ENCODE measurements at places on chromosomes 7 and 10. TPM values are rescaled to one million over a fixed set of nuclear protein-coding genes. Genes with fewer than 3 reads are reported as not detected.

- no peak for DNase-seq
Measured at GRCh38 chr7:128755819-128756476, 16.8 kb downstream of the CALU start.

- DNase-seq, result no peak
Measured at GRCh38 chr7:53600296-53600695, 564.9 kb downstream of the POM121L12 start.

DNA sequence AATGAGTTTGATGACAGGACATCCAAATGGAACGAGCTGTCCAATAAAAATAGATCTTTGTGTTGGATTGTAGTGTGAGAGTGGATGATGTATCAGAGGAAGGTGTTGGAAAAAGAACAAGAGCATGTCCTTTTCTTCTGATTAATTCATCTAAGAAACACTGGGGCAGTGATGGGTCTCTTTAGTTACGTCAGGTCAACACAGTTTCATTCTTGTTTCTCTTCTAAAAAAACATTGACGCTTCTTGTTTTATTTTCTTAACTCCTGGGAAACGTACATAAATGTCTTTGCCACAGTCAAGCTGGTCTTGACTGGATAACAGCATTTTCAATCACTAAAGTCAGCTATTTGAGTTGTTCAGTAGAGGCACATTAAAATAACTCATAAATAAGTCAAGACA is 67.0 kb downstream of the PPP1R9A start:
- DNase-seq, result no peak

- no peak for DNase-seq
Measured at GRCh38 chr7:123792547-123792946, 43.7 kb upstream of the WASL start.

DNA sequence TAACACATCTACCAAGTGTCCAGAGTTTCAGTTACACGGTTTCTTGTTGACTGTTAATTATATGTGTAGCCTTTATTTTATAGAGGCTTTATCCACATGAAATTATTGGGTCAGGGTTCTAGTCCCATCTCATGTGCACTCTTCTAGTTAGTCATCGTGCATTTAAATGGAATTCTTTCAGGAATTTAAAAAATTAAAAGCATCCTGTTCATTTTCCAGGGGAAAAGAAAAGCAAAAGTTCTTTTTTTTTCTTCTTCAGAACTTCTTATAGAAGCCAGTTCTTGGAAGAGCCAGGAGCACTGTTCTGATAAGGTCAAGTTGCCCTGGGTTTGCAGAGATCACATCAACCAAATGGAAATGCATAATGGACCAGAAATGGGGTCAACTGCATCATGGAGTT is 324.7 kb downstream of the INHBA start:
- DNase-seq, result no peak

DNA sequence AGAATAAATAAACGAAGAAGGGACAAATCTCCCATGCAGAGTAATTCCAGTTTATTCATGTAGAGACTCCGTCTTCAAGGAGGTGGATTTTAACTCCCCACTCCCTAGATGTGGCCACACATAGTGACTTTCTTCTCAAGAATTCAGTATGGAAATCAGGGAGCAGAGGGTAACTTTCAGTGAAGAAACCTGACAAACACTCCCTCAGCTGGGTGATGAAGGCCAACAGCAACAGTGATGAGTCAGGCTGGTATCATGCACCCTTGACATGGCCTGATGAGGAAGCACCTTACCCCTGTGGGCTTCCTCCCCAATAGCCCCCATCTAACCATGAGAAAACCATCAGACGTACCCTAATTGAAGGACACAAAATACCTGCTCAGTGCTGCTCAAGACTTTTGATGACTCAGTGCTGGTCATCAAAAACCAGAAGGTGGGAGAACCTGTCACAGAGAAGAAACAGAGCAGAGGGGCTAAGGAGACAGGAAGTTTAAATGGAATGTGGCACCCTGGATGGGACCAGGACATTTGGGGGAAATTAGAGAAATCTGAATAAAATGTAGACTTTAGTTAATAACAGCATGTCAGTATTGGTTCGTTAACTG is 50.6 kb downstream of the ADAMTS14 start:
- DNase-seq, result no peak

AKR1C8 gene
- total RNA-seq, result not detected

GIMAP8 gene
- 104 TPM for total RNA-seq

UCN3 gene
- total RNA-seq, result not detected

FAM25G gene
- not detected for total RNA-seq

ITIH5 gene
- not detected for total RNA-seq

Measured in pulmonary artery endothelial cell (primary cell).